ENCODE measurements at places on chromosomes 1 and 21. TPM values are rescaled to one million over a fixed set of nuclear protein-coding genes. Genes with fewer than 3 reads are reported as not detected.
A peak's percentile ranks its signal among the peaks of the same experiment; 100 is the strongest.

- DNase-seq, result no peak
These were observed 10.1 kb downstream of the CHD1L start for GRCh38 chr1:147252540-147252939.

GRCh38 chr1:69504730-69505252, 62.9 kb upstream of the LRRC7 start:
- DNase-seq, result no peak

- peak; percentile 69 for DNase-seq
These were observed 208.8 kb downstream of the GPR52 start for GRCh38 chr1:174656409-174657059.

- peak; percentile 33 for DNase-seq
These were observed 7.8 kb downstream of the F11R start for GRCh38 chr1:161013131-161013487.

GRCh38 chr1:25469177-25469576, 38.5 kb downstream of the MACO1 start:
- peak; percentile 23 for DNase-seq

DNA sequence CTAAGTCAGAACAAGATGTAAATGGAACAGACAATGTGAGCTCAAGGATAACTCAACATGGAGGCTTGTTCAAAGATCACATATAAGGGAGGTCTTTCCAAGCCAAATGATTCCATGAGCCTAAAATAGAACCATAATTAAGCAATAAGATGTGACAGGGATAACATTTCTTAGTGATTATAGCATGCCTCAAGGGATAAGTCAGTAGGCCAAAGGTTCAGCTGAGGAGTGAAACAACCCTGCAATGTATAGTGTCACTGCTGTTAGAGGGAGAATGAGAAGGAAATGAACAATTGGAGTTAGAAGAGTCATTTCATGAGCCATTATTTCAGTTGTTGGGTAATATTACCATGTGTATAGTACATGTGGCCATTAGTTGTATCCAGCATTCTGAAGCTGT, 25.0 kb downstream of the GORAB start:
- no peak for DNase-seq

DNA sequence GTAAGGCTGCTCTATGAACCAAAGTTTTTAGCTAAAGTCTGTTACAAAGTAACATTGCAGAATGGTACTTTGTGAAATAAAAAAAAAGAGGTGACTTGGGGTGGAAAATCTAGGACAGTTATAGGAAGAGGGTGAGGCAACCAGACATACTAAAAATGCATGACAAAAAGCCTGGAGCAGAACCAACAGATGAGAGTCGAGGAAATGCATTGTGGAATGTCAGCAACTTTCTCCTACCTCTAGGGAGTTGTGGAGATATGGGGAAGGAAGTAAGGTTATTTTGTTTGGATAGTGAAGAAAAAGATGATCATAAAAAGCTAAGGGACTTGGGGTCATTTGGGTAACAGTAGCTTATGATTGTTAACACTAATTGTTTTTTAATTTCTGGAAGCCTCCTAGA, 295.6 kb downstream of the S1PR1 start:
- no peak for DNase-seq

GRCh38 chr1:208179263-208179816, 64.8 kb downstream of the PLXNA2 start:
- no peak for DNase-seq

GRCh38 chr1:180786624-180787023, 126.1 kb upstream of the KIAA1614 start:
- DNase-seq, result no peak

DNA sequence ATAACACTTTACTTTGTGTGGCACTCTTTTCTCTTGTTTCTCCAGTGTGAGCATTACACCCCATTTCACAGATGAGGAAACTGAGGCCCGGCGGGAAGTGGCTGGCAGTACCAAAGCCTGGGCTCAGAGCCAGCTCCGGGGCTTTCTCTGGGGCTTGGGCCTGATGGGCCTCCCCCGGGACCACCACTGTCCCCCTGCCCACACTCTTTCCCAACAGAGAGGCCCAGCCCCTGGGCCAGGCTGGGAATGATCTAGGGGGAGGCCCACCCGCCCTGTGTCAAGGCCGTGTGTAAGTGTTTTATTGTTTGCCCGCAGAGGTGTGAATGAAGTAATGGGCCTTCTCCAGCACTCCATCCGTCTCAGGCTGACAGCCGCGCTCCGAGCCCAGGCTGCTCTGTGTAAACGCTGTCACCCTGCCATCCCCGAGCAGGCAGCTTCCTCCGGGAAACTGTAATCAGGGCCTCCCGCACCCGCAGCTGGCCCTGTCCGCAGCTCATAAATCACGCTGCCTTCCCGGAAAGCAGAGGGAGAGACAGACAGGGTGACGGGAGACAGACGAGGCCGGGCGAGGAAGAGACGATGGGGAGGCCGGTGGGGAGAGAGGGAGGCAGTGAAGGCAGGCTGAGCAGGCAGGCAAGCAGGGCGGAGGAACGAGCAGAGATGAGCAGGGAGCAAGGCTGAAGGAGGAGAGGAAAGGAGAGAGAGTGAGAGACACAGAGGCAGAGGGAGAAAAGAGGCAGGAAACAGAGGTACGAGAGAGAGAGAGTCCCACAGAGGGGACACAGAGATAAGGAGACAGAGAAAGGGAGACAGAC, 109.7 kb upstream of the ZBTB40 start:
- DNase-seq, result no peak

DNA sequence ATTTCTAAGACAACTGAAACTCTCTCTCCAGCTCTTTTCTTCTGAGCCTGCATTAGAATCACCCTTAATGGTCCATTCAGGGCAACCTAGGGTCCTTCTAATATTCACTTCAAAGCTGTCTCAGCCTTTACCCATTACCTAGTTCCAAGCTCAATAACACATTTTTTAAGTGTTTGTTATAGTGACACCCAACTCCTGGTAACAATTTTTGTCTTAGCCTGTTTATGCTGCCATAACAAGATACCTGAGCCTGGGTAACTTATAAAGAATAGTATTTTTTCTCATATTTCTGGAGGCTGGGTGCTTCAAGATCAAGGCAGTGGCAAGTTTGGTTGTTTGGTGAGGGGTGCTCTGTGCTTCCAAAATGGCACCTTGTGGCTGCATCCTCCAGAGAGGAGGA, 531.5 kb upstream of the USP24 start:
- no peak for DNase-seq

DNA sequence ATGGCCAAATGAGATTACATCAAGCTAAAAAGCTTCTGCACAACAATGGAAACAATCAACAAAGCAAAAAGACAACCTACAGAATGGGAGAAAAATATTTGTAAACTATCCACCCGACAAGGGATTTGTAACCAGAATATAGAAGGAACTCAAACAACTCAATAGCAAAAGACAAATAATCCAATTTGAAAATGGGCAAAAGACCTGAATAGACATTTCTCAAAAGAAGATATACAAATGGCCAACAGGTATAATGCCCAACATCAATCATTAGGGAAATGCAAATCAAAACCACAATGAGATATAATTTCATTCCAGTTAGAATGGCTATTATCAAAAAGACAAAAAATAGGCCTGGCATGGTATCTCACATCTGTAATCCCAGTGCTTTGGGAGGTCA, 140.0 kb downstream of the GLUL start:
- no peak for DNase-seq

GRCh38 chr1:170856455-170856854, 78.9 kb upstream of the MROH9 start:
- DNase-seq, result no peak

- DNase-seq, result no peak
These were observed 22.1 kb downstream of the TP73 start for GRCh38 chr1:3674100-3675094.

- DNase-seq, result peak; percentile 44
These were observed 55.2 kb downstream of the MTR start for GRCh38 chr1:236850077-236850979.

- DNase-seq, result peak; percentile 6
These were observed 86.2 kb downstream of the DTL start for GRCh38 chr1:212121779-212122178.

- no peak for DNase-seq
These were observed 30.0 kb downstream of the IARS2 start for GRCh38 chr1:220123889-220124288.

DNA sequence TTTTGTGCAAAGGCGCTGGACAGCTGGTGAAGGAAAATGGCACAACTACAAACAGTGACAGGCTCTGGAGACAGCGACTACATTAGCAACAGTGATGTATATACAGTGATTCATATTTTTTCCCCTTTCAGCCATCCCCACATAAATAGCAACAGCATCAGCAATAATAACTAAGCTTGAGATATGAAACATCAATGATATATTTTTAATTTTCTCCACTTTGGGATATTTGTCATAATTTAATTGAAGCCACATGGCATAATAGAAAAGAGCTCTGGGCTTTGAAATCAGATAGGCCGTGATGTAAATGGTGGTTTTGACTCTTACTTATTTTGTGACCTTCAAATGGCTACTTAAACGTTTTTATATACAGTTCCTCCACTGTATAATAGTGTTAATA, 764.3 kb upstream of the PRMT6 start:
- DNase-seq, result no peak

DNA sequence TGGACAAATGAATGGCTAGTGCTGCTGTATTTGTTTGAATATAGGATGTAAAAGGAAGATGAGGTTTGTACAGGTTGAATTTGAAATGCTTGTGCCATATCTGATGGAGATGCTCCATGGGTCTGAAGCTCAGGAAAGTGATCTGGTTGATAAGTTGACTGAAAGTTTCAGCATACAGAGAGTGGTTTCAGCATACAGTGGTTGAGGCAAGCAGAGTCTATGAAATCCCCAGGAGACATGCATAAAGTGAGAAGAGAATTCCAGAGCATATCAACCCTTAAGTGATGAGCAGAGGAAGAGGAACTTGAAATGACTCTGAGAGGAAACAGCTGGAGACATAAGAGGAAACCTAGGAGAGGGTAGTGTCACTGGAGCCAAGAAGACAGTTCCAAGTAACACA, 21.7 kb downstream of the TCHHL1 start:
- no peak for DNase-seq

DNA sequence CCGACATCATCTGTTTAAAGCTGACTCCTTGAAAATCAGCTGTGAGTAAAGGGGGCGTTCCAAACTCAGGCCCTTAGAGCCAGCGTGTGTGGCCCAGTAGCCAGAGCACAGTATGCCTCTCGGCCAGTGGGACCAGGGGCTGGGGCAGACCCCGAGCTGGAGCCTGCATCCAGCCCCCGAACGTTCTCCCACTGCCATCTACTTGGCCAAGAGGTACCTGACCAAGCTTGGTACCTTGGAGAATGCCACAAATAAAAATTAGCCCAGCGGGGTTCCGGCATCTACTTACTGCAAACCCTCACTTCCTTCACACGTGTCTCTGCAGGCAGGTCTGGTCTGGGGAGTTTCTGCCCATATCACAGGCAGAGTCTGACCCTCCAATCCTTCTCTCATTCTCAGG, 56.7 kb upstream of the COL6A2 start:
- no peak for DNase-seq

DNA sequence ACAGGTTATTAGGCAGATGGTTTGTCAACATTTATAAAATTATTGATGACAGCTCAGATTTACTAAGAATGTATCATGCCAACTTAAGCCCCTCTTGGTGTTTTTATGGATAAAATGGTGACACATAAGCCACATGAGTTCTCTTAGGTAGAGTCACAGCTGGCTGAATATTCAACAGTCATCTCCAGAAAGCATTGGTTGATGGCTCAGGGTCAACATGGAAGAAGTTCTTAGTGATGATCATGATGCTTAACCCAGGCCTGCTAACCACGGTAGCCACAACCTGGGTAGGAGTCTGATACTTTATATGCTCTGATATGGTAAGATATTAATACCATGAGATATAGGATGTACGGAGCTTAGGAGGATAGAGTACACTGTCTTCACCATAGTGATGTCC, 46.4 kb upstream of the SIPA1L2 start:
- DNase-seq, result peak; percentile 14

- DNase-seq, result no peak
These were observed 31.9 kb upstream of the SLC45A1 start for GRCh38 chr1:8285965-8286364.

GRCh38 chr1:17545356-17545755, 5.9 kb downstream of the ARHGEF10L start:
- DNase-seq, result peak; percentile 84

DNA sequence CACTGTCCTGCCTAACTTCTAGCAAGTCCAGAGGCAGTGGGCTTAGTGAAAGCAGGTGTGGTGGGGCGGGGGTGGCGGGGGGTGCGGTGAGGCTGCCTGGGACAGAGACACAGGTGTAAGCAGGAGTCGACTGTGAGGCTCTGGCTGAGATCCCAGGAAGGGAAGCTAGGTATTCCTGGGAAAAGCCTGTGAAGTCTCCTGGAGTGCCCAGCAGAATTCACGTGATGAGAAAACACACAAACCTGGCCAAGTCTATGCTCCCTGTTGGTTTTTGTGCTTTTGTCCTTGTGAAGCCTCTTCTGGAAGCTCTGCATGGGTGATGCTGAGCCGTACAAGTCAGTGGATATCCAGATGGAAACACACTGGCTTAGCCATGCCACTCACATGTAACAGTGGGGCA, 5.3 kb downstream of the GALNT2 start:
- DNase-seq, result no peak

GRCh38 chr1:233777566-233777965, 126.9 kb upstream of the SLC35F3 start:
- no peak for DNase-seq

DNA sequence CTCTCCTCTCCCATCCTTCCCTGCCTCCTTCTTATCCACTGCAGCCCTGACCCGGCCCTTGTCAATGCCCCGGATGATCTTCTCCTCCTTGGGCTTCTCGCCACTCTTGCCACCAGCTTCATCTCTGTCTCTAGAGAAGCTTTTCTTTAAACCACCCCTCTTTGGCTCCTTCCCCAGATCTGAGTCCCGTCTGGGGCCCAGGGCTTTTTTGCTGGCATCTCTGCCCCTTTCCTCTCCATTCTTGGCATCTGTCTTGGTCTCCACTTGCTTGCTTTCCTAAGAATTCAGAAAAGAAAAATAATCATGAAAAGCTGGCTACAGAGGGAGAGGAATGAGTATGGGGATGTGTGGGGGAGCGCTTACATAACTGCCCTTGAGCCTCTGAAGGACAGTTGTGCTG, 11.8 kb downstream of the SHISA4 start:
- DNase-seq, result no peak

GRCh38 chr1:243575070-243575469, 275.0 kb downstream of the AKT3 start:
- DNase-seq, result no peak

DNA sequence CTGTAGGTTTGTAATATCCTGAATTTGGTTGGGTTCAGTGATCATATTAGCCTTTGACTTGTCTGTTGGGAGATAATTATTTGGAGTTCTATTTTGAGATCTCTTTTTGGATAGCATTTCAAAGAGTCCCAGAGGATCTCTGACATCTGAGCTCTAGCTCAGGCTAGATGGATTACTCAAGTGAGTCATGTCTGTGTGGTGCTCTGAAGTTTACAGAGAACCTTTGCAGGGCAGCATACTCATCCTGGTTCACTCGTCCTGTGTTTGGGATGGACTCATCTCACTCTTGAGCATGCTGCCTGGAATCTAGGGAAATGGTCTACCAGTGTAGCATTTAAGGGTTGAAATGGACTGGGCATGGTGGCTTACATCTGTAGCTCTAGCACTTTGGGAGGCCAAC, 29.4 kb upstream of the BMP8A start:
- DNase-seq, result no peak

- DNase-seq, result no peak
These were observed 2.0 kb upstream of the TRAPPC3 start for GRCh38 chr1:36151134-36151844.

- no peak for DNase-seq
These were observed 15.3 kb upstream of the CHIT1 start for GRCh38 chr1:203244776-203245175.

The TLCD4 gene
- 9.5 TPM for total RNA-seq

The LRRC39 gene
- total RNA-seq, result not detected

The ESPN gene
- not detected for total RNA-seq

The CRYAA gene
- not detected for total RNA-seq

The C1QTNF12 gene
- total RNA-seq, result not detected

The ENAH gene
- 205 TPM for total RNA-seq

The TDRD10 gene
- total RNA-seq, result 0.10 TPM

The GJA5 gene
- 0.87 TPM for total RNA-seq
